ENCODE measurements at places on chromosomes 11 and 22.
A peak's percentile ranks its signal among the peaks of the same experiment; 100 is the strongest.

DNA sequence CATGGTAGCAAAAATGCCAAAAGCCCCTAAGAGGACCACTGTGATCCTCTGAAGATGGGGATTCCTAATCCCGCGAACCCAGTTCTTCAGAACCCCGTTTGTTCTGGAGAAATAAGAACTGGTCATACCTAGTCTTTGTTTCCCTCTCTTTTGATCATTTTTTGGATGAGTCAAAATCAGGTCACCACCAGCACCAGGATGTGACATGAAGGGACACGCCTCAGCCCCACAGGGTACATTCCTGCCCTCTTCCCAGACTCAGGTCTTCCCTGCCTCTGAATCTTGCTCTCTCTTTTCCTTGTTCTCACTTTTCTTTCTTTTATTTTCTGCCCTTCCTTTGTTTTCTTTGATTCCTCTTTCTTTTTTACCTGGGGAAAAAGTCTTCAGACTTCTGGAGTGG is 14.6 kb upstream of the ANO1 start:
- DNase-seq: no peak

- DNase-seq: no peak
Observed at GRCh38 chr11:12528487-12528886, 145.7 kb upstream of the TEAD1 start.

- DNase-seq: no peak
Observed at GRCh38 chr11:36345084-36345511, 49.0 kb downstream of the PRR5L start.

DNA sequence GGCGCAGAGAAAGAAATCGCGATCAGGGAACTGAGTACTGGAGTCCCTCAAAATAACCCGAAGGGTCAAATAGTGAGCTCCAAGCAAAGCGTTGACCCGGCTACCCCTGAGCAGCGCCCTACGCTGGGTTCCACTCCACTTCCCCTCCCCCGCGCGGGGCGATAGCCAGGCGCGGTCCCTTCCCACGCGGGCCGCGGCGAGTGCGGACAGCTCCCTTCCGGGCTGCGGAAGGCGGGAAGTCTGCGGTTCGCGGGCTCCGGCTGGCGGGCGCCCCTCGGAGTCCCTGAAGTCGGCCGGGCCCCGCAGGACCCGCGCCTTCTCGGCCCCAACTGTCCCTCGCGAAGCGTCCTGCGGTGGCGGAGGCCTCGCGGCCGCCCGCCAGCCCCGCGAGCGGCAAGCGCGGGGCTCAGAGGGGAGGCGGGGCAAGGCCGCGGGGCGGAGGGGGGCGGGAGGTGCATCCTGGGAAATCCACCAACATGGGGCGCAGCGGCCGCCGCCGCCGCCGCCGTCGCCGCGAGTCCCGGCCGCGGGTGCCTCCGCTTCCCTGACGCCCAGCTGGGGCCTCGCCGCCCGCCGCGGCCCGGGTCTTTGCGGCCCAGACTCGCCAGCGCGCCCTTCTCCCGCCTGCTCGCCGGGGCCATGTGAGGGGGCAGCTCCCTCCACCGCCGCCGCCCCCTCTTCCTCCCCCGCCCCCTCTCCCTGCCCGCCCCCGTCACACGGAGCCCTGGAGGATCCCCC is at the start of gene QSER1:
TSS of gene QSER1 (plus strand) at position 457 of the 738 bp plus-strand sequence. CDS start 315 bp downstream, outside the sequence.
- peak; percentile 82 for DNase-seq

- DNase-seq: no peak
Observed at GRCh38 chr11:130214861-130215530, 55.4 kb downstream of the ST14 start.

DNA sequence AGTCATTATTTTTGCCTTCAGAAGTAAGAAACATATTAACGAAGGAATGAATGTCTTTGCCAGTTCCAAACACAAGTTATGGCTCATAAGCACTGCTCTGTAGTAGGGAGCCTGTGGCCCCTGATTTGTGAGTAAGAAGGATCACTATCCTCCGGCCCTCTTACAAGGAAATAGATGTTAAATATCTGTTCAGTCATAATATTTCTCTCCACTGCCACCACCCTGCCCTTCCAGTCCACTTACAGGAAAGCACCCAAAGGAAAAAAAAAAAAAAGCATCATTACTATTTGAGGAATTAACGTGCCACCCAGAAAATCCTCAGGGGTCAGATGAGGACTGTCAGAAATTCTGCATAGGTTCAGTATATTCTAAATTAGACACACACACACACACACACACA is 123.4 kb downstream of the ETS1 start:
- DNase-seq: no peak

GRCh38 chr22:22882033-22882717 is 5.4 kb upstream of the IGLL5 start:
- DNase-seq: no peak

DNA sequence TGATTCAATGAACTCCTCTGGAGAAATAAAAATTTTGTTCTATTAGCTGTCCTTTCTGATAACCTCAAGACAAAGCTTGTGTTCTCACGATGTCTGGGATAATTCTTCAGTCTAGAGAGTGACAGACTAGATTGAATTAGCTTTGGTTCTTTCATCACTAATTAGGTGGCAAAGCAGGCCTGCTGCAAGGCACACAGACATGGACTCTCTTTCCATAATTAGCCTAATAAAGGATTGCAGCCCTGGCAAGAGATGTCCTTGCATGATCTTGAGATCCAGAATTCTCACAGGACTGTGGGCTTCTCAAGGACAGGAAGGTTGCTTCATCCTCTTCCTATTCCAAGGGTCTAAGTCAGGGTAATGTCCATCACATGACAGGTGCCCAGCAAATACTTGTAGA is 245.6 kb upstream of the ZC3H12C start:
- no peak for DNase-seq

Data from GM19239 (cell line).